ENCODE measurements at places on chromosomes 6 and 20.
A peak's percentile ranks its signal among the peaks of the same experiment; 100 is the strongest.

DNA sequence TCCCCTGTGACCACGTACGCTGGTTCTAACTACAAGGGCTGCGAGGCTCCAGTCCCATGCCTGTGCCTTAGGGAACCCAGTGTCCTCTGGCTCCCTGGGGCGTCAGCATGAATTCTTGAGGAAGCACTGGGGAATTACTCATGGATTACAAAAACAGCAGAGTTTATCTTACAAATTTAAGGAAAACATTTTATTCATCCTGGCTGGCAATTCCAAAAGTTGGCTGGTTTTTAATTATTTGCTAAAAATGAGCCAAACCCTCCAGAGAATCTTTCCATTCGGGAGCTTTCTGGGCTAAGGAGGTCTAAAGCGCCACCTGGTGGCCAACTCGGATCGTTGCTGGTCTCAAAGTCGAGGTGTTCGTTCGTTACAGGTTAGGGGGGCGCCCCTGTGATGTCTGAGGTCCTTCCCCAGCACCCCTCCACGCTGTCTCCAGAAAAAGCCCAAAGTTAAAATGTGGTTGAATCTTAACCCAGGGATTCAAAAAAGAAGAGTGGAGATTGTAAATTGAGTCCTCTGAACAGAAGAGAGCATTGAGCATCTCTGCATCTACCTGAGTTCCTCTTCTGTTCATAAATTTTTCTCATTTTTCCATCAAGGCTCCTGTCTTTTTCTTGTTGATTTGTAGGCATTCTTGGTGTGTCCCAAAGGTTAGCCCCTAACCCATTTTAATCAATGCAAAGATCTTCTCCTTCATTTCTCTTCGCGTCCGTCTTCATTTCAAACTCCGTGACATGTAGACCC is 99.4 kb downstream of the BFSP1 start:
- DNase-seq: peak; percentile 35

DNA sequence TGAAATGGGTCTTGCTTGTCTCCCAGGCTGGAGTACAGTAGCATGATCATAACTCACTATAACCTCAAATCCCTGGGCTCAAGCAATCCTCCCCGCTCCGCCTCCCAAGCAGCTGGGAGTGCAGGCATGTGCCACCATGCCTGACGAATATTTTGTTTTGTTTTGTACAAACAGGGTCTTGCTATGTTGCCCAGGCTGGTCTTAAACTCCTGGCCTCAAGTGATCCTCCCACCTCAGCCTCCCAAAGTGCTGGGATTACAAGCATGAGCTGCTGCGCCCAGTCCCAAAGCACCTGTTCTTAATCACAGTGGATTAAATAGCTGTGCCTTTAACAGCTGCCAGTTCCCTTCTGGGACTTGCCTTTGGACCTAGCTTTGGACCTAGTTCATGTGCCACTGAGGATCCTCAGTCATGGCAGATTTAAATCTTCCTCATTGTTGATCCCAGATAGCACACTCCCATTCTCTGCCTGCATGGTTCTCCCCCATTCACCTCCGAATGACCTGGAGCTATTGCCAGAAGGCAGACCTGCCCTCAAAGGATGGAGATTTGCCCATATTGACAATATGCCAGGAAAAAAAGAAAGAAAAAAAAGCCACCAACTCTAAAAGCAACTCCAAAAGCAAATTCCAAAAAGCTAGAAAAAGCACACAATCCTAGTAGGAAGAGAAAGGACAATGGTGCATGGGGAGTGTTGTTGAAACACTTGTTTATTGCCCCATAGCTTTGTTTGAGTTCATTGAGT is 10.6 kb downstream of the POFUT1 start:
- no peak for DNase-seq

DNA sequence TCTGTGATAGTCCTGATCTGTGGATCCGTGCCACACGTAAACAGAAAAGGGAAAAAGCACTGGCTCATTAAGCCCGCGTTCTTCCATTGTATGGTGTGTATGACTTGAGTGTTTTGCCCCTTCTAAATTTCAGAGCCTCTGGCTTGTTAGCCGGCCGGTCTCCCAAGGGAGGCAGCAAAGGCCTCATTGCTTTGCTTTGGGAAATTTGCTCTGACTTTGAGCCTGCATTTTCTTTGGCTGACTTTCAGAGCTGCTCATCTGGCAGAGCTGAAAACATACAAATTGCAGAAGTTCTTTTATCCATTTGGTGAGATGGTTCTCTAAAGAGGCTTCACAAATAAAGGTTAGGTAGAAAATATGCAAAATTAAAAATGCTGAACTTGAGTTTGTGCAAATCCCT is 123.0 kb downstream of the UTRN start:
- DNase-seq: peak; percentile 15

- no peak for DNase-seq
Observed at GRCh38 chr6:154219250-154219649, 137.4 kb downstream of the IPCEF1 start.

DNA sequence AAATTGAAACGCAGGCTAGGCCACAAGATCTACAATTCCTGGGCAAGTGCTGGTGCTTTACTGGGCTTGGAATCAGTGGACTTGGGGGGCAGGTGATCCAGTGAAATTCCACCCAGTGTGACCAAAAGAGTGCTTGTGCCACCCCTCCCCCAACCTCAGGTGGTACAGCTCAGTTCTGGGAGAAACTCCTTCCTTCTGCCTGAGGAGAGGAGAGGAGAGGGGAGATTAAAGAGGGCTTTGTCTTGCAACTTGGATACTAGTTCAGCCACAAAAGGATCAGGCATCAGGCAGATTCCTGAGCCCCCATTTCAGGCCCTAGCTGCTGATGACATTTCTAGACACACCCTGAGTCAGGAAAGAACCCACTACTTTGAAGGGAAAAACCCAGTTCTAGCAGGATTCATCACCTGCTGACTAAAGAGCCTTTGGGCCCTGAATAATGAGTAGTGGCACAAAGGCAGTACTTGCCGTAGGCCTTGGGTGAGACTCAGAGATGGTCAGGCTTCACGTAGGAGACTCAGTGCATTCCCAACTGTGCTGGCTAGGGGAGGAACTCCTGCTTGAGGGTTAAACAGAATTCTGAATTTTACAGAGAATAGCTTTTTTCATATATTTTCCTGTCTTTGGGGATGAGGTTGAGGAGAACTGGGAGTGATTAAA is 446.7 kb downstream of the BMP2 start:
- no peak for DNase-seq

- DNase-seq: no peak
Observed at GRCh38 chr6:14031516-14031915, 86.1 kb upstream of the CD83 start.

GRCh38 chr6:4615891-4616290 is 160.3 kb upstream of the CDYL start:
- no peak for DNase-seq

DNA sequence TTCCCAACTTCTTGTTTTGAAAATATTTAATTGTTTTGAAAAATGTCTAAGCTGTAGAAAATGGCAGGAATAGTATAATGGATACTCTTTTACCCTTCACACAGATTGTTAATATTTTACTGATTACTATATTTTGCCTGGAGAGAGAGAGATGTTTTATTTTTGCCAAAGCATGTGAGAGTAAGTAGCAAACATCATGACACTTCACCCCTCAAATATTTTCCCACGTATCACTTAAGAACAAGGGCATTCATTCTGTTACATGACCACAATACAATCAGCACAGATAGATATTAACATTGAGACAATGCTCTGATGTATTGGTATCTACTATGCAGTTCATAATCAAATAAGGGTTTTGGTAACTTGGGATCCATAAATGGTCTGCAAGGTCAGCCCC is 116.5 kb downstream of the CCDC170 start:
- DNase-seq: no peak

GRCh38 chr6:99745651-99746050 is 139.0 kb downstream of the PRDM13 start:
- DNase-seq: no peak

- peak; percentile 42 for DNase-seq
Observed at GRCh38 chr6:138572167-138572875, 73.0 kb upstream of the NHSL1 start.

- DNase-seq: no peak
Observed at GRCh38 chr6:88702956-88703556, 260.4 kb downstream of the RNGTT start.

DNA sequence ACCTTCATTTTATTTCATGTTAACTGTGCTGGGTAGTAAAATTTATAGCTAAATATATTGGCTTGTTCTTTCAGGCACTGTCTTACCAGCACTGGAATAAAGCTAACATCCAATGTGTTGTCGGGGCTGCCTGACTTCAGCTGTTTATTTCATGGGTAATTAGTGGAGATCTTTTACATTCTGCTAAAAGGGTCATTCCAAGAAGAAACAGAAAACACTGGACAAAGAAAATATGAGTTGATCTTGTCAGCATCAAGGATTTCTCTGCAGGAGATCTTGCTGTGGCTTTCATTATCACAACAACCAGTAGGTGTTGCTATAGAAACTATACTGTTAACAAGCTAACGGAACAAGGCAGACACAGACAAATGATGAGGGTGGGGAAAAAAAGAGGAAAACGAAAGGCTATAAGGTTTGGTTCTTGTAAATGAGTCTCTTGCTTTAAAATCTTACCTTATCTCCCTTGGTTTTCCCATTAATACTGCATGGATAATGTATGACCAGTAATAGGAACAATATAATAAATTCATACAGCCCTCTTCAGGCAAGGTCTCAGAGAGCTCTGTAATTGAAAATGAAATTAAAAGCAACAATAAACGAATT is 206.8 kb downstream of the SIM1 start:
- DNase-seq: peak; percentile 34

DNA sequence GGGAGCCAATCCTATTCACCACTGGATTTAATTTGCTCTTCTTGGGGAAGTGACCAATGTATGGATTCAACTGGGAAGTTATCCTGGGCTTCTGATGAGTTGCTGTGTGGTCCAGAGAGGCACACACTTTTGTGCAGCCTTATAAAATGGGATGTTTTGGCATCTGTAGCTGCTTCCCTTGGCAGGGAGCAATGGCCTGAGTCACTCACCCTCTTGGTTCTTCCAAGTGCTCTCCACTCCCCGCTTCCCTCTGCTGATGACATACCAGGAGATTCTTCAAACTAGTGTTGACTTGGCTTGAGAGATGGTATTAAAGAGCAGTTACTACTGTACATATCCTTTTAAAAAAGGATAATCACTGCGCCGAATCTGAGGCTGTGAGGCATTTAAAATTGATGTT is 105.8 kb downstream of the JARID2 start:
- peak; percentile 65 for DNase-seq

- DNase-seq: no peak
Observed at GRCh38 chr6:137734875-137735182, 132.2 kb upstream of the TNFAIP3 start.

DNA sequence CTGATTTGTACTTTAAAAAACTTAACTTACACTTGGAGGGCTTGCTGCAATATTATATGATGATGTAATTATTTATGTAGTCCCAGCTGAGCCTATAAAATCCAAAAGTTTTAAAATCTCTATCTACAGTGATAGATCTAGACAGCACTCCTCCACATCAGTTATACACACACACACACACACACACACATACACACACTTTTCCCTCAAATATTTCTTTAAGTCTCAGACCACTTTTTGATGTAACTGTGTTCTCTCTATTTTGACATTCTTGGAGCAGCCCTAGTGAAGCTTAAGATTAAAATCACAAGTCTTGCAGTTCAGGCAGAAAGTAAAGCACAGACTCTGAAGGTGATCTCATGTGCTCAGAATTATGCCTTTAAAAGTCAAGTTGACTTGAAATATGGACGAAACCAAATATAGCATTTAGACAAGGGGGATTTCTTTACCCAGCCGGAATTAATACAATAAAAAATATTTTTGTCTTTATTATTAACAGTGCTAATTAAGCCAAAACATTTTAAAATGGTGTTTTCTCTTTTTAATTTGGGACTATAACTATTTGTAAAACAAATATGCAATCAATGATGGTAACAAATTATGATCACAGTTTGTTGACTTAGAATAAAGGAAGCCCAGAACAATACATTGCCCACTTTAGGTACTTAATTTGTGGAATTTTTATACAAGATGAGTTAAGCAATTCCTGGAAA is 63.5 kb upstream of the TMEM30A start:
- DNase-seq: no peak

DNA sequence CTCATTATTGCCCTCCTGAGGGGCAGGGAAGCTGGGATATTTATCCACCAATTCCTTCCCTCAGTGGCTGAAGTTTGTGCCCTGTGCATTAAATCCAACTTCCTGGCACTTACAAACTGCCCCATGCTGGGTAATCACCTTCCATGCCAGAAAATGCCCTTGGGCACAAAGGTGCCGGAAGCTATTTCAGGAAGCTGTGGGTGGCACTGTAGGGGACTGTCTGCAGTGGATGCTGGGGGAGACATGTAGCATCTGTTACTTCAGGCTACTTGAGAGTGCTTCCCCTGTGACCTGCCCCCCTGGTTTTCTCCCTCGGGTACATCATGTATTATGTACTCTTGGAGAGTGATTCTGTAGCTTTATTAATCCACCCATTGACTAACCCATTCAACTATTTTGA is 24.7 kb upstream of the RALGAPA2 start:
- DNase-seq: no peak

DNA sequence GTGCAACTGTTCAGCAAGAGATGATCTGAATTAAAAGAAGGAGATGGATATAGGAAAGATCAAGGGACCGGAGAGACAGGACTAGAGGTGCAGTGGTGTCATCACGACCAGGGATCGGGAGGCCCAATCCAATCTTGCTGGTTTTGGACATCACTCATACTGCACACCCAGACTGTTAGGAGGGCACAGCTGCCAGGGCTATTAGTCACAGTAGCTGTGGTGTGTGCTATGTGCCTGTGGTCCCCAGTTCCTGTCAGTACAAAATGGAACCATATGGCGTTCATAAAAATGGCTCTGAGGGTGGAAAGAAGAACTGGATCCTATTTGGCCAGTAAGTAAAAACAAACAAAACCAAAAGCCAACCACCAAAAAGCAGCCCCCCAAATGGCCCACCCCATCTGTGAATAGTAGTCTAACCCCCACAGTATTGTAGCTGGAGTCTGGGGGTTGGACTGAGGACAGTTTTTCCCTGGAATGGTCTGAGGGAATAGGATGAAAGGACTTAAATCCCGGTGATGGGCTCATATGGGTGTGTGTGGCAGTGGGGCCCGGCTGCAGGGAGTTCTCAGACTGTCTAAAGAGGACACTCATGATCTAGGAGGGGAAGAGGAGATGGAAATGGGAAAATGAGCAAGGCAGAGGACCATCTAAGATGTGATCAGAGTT is 9.3 kb upstream of the NNAT start:
- peak; percentile 75 for DNase-seq

DNA sequence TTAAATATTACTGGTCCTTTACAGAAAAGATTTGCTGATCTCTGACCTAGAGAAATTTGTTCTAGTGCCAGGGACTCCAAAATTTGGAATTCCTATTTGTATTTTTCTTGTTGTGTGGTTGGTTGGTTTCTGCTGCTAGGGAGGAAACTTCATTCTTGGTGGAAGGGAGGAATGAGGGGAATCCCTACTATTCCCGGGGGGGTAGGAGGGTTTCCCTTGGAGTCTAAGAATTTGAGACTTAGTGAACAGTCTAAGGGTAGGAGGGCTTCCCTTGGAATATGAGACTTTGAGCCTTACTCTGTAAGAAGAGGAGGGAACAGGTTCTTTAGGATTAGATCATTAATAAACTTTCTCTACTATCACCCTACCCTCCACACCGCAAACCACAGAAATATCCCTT is 67.1 kb upstream of the ADGRF1 start:
- DNase-seq: no peak
